ENCODE measurements at places on chromosomes 1 and 21. TPM values are rescaled to one million over a fixed set of nuclear protein-coding genes. Genes with fewer than 3 reads are reported as not detected.

DNA sequence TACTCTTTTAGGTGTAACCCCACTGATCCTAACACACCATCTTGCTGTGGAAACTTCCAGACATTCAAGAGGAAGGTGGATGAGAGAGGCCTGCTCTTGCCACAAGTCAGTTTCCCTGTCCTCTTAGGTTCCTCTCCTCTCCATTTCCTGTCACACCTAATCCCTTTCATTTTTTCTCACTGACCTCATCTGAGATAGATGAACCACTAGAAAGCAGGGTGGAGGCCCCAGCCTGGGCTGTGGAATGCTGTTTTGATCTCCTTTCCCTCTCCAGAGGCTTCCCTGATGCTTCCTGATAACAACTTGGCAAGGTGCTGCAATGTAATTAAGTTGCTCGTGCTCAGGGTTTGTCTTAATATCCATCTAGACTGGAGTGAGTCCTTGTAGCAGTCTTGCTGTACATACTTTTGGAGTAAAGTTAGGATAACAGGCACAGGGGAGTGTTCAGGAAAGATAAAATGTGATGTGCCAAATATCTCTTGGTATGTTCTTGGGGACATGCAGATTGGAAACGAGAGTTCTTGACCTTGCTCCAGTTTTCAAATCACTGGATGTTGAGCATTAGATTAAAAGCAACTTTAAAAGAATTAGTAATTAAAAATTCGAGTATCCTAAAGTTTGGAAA, 11.2 kb downstream of the LRRC42 start:
- H3K4me3 ChIP-seq, result no peak overlapping the region
- no peaks in the 10 kb centered on the region for H3K4me1 ChIP-seq
- no peak overlapping the region for H3K27ac ChIP-seq
- no peaks in the 10 kb centered on the region for H3K36me3 ChIP-seq
- no peaks in the 10 kb centered on the region for H3K27me3 ChIP-seq
- DNase-seq, result no peak

DNA sequence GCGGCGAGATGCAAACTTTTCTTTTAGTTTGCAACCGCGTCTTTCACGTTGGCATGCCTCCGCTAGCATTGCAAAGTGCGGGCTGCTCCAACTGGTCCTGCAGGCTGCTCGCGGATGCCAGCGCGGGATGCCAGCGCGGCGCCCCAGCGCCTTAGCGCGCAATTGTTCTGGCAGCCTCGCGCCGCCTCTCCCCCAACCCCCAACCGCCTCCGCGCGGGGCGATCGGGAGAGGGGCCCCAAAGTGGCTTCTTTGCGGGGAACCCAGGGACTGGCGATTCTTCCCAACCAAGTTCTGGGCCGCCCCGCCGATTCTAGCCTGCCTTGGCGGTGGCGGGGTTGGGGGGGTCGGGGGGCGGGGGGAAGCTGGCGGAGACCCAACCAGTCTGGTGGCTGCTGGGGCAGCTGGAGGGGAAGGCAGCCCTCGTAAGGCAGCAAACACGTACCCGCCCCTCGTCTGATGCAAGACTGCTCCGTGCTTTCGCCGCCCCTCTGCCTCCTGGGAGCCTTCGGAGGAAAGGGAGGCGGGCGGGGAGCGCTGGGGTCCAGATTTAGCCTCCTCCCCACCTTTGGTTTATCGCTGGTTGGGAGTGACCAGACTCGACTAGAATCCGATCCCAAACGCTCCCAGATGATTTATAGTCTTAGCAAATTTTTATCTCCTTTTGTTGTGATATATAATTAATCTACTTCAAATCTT, 756 bp downstream of the PHGDH start:
- peak; percentile 78 for DNase-seq
- H3K27me3 ChIP-seq, result no peaks in the 10 kb centered on the region
- peak overlapping the region; percentile 79 for H3K27ac ChIP-seq
- no peaks in the 10 kb centered on the region for H3K36me3 ChIP-seq

GRCh38 chr1:197683895-197684553, 91.3 kb downstream of the DENND1B start:
- H3K4me3 ChIP-seq, result no peak overlapping the region
- H3K27me3 ChIP-seq, result no peaks in the 10 kb centered on the region
- H3K36me3 ChIP-seq, result no peaks in the 10 kb centered on the region
- H3K4me1 ChIP-seq, result no peaks in the 10 kb centered on the region
- H3K27ac ChIP-seq, result no peak overlapping the region

- H3K4me1 ChIP-seq, result peaks cover 1% of the 10 kb centered on the region
- no peaks in the 10 kb centered on the region for H3K36me3 ChIP-seq
- no peak overlapping the region for H3K4me3 ChIP-seq
- H3K27me3 ChIP-seq, result no peaks in the 10 kb centered on the region
- no peak overlapping the region for H3K27ac ChIP-seq
- no peak for DNase-seq
Measured at GRCh38 chr1:206463911-206464310, 6.4 kb upstream of the IKBKE start.

GRCh38 chr21:38443110-38443509, 55.2 kb downstream of the ERG start:
- H3K36me3 ChIP-seq, result no peaks in the 10 kb centered on the region
- H3K27ac ChIP-seq, result no peak overlapping the region
- H3K4me1 ChIP-seq, result peaks cover 7% of the 10 kb centered on the region
- H3K4me3 ChIP-seq, result no peak overlapping the region

NFIA gene
- total RNA-seq, result 80.9 TPM

SELENON gene
- total RNA-seq, result 139 TPM

FCAMR gene
- total RNA-seq, result not detected

All from ovary (tissue), 10 donors.